Daoy (cell line): ENCODE measurements at places on chromosomes 7 and 10. TPM values are rescaled to one million over a fixed set of nuclear protein-coding genes. Genes with fewer than 3 reads are reported as not detected.

DNA sequence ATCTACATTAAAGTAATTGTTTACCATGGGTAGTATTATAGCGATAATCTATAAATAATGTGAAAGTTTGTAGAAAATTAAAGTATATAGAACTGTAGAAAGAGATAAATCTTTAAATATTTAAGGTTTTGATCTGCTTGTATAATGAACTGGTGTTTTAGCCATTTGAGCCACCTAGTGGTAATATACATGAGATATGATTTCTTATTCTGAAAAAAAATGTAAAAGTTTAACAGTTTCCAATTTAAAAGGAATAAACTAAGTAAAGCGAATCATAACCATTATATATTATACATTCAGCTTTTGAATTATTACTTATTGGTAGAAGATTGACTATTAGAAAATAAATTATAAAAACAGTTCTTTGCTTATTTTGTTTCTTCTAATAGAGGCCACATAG lies 91.2 kb downstream of the OTUD1 start:
- DNase-seq, result no peak

The FAM180A gene
- not detected in 2 replicates for total RNA-seq

DNA sequence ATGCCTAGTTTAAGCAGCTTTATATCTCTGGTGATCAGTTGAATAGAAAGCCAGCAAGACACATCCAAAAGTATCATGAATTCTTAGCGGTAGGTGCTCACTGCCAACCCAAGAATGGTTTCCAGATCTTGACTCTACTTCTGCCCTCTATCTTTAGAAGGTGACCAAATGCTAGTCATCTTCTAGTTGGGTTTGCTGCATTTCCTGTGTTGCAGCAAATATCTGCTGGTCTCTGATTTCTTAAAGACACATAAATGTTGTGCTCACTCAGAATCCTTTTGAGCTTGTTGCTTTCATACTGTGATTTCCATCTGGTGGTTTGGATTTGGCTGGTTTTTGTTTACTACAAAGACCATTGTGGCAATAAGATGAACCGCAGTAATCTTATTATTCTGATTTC lies 2.2 kb downstream of the CDC123 start:
- no peak for DNase-seq

The CTBP2 gene
- total RNA-seq, result 43.6 and 48.0 TPM in 2 replicates

- DNase-seq, result peak; percentile 16
These were observed 102.0 kb upstream of the HDAC9 start for GRCh38 chr7:18393465-18394118.

DNA sequence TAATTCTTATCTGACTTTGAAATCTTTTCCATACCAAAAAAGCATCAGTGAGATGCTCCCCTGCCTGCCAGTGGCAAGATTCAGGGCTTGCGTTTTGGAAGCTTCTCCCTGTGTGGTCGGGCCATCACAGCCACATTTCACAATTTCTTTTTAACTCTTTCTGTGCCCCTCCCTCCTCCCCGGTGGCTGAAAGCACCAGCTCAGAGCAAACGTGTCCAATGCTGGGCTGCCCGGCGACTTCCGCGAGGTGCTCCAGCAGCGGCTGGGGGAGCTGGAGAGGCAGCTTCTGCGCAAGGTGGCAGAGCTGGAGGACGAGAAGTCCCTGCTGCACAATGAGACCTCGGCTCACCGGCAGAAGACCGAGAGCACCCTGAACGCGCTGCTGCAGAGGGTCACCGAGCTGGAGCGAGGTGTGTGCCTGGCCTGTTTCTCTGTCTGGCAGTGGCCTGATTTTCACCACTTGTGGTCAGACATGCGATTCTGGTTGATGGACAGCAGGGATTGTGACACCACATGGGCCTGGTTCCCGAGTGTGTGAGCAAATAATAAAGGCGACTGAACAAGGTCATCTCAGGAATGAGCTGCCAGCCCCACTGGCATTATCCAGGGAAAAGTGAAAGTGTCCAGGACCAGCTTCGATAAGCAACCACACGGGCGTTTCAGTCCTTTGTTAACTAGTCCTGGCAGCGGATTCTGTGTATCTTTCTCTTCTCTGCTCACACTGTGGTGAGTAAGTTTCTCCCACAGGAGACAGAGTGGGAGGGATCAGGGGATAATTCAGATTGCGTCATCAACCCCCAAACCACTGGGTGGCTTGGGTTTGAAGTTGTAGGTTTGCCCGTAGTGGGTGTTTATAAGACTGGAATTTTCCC lies 2.6 kb downstream of the NPTX2 start:
- peak; percentile 81 for DNase-seq

- no peak for DNase-seq
These were observed 199.8 kb upstream of the LYZL1 start for GRCh38 chr10:29089091-29089490.

DNA sequence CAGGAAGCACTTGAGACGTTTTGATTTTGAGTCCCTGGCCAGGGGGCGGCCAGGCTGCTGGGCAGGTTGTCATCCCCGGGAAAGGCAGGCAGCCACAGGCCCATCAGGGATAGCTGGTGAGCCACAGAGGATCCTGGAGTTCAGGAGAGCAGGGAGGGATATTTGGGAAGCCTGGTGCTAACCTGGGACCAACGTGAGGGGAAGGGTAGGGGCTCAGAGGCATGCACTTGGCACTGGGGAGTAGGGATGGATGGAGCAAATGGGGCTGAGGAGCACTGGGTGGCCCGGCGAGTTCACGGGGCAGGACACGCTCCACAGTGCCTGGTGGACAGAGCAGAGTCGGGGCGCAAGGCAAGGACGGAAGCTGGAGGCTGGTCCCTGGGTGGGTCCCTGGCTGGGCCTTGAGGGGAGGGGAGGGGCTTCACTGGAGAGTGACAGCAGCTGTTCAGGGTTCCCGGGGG lies 30.2 kb downstream of the LRRC27 start:
- DNase-seq, result no peak

- no peak for DNase-seq
These were observed 20.0 kb downstream of the RBM28 start for GRCh38 chr7:128323459-128324367.

DNA sequence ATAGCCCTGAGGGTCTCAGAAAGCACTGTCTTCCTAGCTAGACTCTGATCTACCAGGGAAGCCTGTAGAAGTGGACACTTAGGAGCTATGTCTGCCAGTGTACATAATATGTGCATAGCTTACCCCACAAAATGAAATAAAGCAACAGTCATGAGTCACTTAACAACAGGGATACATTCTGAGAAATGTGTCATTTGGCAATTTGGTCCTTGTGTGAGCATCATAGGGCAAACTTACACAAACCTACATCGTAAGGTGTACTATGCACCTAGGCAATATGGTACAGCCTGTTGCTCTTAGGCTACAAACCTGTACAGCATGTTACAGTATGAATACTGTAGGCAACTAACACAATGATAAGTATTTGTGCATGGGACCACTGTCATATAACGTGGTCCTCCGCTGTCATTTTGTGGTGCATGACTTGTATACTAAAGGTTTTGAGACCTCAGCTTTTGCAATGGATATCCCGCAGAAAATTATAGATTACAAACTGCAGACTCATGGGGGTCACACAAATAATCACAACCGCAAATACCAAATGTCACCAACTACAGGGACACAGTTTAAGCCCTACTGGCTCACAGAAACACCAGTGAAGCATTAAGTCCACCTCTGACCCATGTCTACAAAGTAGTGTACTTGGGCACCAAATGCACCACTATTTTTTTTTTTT lies 1.7 kb downstream of the URGCP start:
- DNase-seq, result peak; percentile 30

DNA sequence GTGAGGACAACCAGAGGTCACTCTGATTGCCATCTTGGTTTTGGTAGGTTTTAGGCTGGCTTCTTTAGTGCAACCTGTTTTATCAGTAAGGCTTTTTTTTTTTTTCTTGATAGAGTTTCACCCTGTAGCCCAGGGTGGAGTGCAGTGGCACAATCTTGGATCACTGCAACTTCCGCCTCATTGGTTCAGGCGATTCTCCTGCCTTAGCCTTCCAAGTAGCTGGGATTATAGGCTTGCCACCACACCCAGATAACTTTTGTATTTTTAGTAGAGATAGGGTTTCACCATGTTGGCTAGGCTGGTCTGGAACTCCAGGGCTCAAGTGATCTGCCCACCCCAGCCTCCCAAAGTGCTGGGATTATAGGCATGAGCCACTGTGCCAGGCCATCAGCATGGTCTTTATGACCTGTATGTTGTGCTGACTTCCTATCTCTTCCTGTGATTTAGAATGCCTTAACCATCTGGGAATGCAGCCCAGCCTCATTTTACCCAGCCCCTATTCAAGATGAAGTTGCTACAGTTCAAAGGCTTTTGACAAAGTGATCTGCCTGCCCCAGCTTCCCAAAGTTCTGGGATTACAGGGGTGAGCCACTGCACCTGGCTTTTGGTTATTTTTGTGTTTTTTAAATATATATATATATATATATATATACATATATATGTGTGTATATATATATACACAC lies 7.0 kb upstream of the ZNF425 start:
- DNase-seq, result no peak

GRCh38 chr10:84292502-84292901 lies 35.9 kb upstream of the CCSER2 start:
- no peak for DNase-seq

DNA sequence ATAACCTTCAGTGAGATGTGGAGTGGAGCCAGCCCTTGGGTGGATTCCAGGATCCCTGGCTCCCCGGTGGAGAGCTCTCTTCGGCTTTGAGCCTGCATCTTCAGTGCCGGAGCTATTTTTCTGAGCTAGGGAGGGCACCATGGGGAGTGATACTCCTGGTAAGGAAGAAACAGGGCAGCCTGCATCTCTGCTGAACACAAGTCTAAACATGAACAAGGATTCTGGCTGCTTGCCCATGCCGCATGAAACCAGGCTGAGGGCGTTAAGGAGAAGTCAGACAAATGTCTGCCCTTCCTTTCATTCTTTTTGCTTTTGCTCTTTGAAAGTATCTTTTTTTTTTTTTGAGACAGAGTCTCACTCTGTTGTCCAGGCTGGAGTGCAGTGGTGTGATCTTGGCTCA lies 60.4 kb downstream of the EVX1 start:
- no peak for DNase-seq

GRCh38 chr7:116546054-116546453 lies 21.2 kb downstream of the CAV1 start:
- no peak for DNase-seq

- DNase-seq, result peak; percentile 0
These were observed 41.6 kb downstream of the JAKMIP3 start for GRCh38 chr10:132107186-132107948.

The LBX1 gene
- total RNA-seq, result 0.06 TPM in 1 of 2 replicates, not detected in the other

The EPDR1 gene
- 69.0 and 75.9 TPM in 2 replicates for total RNA-seq

GRCh38 chr10:31262672-31263071 lies 56.3 kb upstream of the ZEB1 start:
- DNase-seq, result no peak

GRCh38 chr7:32670110-32671025 lies 175.1 kb downstream of the AVL9 start:
- peak; percentile 95 for DNase-seq

The NKX2-3 gene
- total RNA-seq, result 0.17 TPM in 1 of 2 replicates, not detected in the other

- no peak for DNase-seq
These were observed 187.5 kb downstream of the EVX1 start for GRCh38 chr7:27430105-27430504.

GRCh38 chr7:17948526-17949238 lies 8.4 kb upstream of the SNX13 start:
- DNase-seq, result no peak

GRCh38 chr7:25223206-25223605 lies 5.1 kb downstream of the NPVF start:
- DNase-seq, result no peak

GRCh38 chr7:157396316-157397035 lies 59.7 kb downstream of the DNAJB6 start:
- no peak for DNase-seq

The MMD2 gene
- total RNA-seq, result not detected in 2 replicates

DNA sequence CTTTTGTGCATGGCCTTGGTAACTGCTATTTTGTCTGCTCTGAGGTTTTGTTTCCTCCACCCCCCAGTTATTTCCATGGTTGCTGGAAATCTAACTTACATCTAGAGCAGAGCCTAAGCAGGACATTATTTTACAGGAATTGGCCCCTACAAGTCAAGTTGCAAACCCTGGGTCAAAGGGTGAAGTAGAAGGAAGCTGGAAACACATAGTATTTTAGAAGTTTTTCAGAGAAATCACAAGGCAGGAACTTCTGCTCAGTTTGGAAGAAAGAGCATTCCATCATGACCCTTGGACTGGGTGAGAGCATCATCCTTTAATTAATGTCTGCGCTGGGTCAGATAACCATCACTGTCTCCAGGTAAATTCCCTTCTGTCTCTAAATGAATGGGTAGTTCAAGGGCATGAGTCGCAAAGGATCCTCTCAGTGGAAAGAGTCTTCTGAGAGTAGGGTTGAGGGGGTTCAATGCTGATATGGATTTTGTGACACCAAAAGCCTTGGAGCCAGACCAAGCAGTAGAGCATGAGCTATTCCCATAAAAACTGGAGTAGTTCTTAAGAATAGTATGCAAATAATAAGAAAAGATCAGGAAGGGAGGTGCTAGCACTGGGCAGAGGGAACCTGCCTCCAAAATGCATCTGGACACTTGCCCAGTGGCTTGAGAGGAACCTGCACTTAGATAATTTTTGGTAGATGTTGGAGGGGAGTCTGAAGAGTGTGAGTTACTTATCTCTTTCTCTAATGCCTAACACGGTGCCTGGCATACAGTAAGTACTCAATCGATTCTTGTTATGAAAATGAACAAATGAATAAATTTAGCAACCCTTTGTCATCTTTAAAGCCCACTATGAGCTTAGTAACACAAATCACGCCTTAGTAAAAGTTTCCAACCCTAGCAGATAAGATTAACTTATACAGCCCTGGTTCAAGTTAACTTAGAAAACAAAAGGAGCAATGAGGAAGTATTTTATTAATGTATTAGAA lies 160.6 kb upstream of the ADO start:
- no peak for DNase-seq
